Bronchial epithelial cell (primary cell): ENCODE measurements at places on chromosomes 16 and 17.

DNA sequence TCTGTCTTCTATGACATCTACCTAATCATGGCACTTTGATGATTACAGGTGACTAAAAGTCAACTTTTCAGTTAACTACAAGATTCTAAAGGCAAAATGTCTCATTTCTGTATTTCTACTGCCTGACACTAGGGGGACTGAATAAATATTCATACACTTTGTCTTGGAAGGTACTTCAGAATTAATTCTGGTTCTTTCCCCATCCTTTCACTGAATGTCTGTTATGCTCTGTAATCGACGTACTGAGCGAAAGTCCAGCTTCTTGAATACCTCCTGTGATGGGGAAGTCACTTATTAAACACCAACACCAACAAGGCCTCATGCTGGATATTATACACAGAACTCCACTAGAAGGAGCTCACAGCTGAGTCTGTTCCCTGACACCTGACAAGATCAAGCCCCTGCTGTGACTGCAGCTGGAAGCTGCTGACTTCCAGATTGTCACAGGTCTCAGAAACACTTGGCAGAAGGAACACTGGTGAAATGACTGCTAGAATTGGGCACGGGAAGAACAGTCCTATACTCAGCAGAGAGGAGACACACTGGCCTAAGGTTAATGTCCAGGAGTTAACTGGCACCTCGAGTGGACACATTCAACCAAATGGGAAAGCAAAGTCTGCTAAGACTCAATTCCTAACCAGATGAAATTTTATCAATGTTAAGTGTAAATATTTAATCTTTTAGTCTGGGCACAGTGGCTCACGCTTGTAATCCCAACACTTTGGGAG lies 31.9 kb downstream of the CMC2 start:
- peak; percentile 40 for DNase-seq

DNA sequence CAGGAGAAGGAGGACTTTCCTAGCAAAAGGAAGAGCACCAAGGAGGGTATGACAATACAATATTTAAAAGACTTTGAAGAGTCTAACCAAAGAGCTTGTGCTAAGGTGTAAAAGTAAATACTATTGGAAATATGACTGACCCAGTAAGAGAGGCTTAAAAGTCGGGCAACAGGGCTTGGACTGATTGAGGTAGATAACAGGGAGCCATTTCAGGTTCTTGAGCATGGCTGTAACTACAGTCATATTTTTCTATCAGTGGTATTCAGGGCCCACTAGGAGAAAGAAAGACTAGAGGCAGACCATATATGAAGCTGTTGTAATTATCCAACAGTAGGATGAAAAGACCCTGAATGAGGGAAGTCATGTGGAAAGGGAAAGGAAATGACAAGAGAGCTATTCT lies 62.3 kb downstream of the SMURF2 start:
- no peak for DNase-seq

DNA sequence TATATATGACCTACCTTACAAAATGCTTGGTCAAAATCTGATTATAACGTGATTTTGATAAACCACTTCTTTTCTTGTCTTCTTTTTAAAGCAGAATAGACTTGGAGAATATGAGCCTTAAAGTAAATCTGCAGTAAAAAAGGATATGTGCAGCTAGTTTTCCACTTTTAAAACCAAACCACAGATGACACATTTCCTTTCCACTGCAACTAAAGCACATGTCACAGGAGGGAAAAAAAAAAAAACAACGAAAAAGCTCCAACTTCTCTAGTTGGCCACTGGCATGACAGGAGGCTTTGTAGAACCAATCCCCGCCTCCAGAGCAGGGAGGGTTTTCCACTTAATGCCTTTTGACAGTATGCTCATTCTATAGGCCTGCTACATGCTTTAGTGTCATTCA lies at the start of gene EVI2A:
Gene EVI2A (minus strand): TSS at position 142 of the 400 bp plus-strand sequence. CDS start 2,609 bp downstream, outside the sequence.
- DNase-seq, result peak; percentile 70

GRCh38 chr16:10262377-10263132 lies 80.3 kb upstream of the GRIN2A start:
- no peak for DNase-seq

- DNase-seq, result no peak
Observed at GRCh38 chr16:89678258-89678657, 8.2 kb upstream of the CDK10 start.

DNA sequence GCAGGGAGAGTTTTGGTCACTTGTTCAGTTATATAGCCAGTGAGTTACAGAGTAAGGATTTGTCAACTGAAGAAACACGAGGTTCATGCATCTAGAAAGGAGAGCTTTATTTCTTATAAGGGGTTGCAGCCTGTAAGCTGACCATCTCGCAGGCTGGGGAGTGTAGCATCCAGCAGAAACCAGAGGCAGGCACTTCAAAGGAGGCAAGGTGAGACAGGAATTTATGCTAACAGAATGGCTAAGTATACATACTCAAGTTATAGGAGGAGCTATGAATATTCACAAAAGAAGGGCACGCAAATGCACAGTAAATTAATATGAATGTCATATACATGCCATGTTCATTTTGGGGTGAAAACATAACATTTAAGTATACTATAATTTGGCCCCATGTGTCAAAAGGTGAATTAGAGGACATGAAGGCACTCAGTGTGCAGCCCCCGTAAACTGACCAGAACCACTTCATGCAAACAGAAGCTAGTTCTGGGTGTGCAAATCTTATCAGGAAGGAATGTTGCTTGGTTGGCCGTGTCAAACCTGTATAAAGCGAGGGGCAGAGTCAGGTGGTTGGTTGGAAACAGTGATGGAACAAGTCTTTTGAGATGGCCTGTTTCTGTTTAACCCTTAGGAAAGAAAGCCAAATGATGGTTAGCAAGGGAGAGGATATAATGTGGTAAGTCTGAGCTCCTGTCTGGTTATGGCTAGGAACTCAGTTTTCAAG lies 97.0 kb downstream of the GRIN2A start:
- no peak for DNase-seq

GRCh38 chr17:42841975-42842685 lies 2.2 kb upstream of the AOC2 start:
- no peak for DNase-seq

DNA sequence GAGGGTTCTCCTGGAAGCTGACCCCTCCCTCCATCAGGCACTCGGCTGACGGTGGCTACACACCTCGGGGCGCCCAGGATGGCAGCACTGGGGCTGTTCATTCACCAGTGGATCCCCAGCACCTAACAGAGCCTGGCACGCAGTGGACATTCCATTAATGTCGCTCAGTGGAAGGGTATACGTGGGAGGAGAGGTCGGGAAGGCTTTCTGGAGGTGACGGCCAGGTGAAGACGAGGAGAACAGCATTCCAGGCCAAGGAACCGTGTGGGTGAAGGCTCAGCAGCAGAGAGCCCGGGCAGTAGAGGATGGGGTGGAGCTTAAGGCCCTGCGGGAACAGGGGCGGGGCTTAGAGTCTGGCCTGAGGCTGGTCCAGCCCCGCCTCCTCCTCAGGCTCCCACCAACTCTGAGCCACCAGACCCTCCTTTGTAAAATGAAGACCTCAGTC lies 2.5 kb upstream of the HS3ST6 start:
- no peak for DNase-seq

GRCh38 chr16:19574615-19575014 lies 19.1 kb downstream of the VPS35L start:
- DNase-seq, result no peak

- no peak for DNase-seq
Observed at GRCh38 chr17:48993951-48994350, 3.2 kb upstream of the IGF2BP1 start.

GRCh38 chr17:80737106-80738019 lies 192.7 kb downstream of the RPTOR start:
- DNase-seq, result no peak

GRCh38 chr17:82845163-82845807 lies 5.5 kb upstream of the ZNF750 start:
- no peak for DNase-seq

DNA sequence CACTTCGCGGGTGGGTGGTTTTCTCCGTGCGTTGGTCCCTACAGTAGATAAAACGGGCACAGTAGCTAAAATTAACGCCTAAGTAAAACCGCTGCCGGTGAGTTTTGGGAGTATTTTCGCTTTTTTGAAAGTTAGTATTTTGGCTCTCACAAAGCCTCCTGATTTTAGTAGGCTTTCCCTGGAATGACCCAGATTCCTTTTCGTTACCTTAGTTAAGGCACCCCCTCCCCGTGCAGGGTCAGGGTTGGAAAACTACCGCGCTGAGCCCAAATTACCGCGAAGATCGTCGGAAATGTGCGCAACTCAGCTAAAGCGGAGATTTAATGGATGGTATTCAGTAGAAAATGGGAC lies 28.3 kb upstream of the ST6GALNAC1 start:
- DNase-seq, result no peak

DNA sequence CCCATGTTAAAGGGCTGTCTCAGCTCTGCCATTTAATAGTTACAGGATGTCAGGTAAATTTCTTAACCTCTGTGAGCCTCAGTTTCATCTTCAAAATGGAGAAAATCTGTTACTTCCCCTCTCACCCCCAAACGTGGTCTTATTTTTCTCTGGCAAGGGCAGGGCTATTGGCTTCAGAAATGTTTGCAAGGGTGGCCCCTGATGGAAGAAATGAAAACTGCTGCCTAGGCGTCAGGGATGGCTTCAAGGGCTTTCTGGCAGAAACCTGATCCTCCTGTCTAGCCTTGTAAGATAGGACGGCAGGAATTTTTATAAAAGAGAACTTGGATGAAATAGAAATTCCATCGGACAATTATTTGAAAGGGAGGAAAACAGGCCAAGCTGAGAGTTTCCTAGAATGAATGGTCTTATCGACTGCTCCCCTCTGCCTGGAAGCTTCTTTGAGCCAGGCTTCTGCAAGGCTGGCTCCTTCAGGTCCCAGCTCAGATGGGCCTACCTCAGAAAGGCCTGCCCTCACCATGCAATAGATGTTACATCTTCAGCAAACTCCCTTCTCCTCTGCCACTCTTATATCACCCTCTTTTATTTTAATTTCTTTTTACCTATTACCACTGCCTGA lies 43.0 kb upstream of the TANGO6 start:
- peak; percentile 76 for DNase-seq

- DNase-seq, result no peak
Observed at GRCh38 chr16:287298-287811, 4.4 kb downstream of the PDIA2 start.

GRCh38 chr17:70158591-70158990 lies 10.7 kb upstream of the KCNJ2 start:
- no peak for DNase-seq

GRCh38 chr16:4942481-4942880 lies 5.5 kb upstream of the PPL start:
- DNase-seq, result no peak

DNA sequence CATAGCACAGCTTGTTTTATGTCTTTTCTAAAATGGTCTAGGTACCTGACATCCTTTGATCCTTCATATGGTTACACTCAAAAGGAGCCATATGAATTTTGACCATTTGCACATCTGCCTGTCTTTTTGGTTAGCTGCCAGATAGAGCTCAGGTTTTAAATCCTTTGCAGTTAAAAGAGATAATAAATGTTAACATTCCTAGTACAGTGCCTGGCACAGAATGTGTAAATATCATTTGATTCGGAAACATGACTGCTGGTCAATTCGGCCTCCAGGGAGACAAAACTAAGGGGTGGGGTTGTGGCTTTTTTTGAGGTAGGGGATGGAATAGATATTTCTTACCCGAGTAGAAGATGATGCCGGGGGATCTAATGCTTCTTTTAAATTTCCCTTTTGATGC lies 64.2 kb downstream of the FTO start:
- no peak for DNase-seq

GRCh38 chr17:3590231-3590630 lies 19.0 kb downstream of the TRPV1 start:
- DNase-seq, result no peak

- peak; percentile 95 for DNase-seq
Observed at GRCh38 chr17:37848690-37849616, 75.3 kb upstream of the TBC1D3K start.

- no peak for DNase-seq
Observed at GRCh38 chr16:47459603-47460002, 1.3 kb downstream of the ITFG1 start.

DNA sequence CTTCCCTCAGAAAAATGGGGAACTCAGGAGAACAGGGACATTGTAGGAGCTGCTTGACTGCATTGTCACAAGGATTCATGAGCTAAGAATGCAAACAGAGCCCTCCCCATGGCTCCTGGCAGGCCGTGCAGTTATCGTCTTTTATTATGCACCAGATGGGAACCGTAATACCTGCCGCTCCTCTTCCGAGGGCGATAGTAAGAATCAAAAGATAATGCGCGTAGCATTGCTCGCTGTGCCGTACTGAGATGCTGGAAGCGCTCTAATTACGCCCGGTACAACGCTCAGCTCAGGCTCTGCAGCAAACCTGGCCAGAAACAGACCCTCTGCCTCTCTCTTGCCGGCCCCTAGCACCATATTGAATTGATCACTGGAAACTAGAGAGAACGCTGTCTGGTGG lies 87.1 kb upstream of the PLCG2 start:
- no peak for DNase-seq

DNA sequence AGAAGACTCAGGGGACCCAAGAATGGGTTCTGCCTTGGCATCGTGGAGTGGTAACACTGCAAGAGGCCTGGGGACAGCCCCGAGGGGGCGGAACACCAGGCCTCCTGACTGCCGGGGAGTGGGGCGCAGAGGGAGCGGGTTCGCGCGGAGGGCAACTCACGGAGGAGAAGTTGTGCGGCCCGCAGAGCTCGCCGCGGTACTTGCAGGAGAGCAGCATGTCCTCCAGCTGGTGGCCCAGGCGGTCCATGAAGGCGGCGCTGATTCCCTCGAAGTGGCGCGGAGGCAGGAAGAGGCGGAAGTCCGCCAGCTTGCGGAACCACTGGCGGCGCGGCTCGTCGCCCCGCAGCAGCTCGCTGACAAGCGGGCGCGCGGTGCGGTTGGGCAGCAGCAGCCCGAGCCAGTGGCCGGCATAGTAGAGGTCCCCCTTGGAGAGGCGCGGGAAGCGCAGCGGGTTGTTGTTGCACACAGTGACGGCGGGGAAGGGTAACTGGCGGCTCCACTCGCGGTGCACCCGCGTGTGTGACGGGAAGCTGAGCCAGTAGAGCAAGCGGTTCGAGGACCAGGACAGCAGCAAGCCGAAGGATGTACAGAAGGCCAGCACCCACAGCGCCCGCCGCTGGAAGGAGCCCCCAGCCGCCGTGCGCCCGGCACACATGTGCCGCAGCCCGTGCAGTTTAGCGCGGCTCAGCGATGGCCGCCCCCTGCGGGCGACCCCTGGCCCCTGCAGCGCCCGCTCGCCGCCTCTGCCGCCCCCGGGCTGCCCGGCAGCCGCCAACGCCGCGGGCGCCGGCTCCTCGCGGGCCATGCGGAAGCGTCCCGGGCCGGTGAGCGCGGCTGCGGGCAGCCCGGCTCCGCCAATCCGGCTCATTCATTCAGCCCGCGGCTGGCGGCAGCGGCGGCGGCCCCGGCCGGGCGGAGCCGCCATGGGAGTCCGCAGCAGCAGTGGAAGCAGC lies 1.6 kb downstream of the ASIC2 start:
- no peak for DNase-seq

- no peak for DNase-seq
Observed at GRCh38 chr17:8477715-8478441, 42.2 kb downstream of the NDEL1 start.

- no peak for DNase-seq
Observed at GRCh38 chr16:47284999-47285398, 141.3 kb upstream of the NETO2 start.
